ENCODE measurements at places on chromosomes 2 and 18.
A peak's percentile ranks its signal among the peaks of the same experiment; 100 is the strongest.

GRCh38 chr2:205657579-205657978 is 24.7 kb upstream of the NRP2 start:
- DNase-seq = no peak

DNA sequence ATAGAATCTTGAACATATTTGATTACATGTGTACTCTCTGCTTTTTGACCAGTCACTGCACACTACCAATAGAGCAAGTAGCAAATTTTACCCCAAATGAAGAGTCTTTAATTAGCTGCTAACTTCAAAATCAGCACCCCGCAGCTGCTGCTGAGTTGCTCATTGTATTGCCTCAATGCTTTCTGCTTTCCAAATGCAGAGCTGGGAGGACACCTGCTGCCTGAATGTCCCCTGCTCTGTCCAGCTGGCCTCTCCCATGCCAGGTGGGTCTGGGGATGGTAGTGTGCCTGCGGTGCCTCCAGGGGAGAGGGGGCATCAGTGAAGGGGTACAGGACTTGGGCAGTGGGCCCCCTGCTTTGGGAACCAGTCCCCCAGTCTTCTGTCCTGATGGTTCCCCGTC is 184.8 kb downstream of the PRKCE start:
- DNase-seq = no peak

DNA sequence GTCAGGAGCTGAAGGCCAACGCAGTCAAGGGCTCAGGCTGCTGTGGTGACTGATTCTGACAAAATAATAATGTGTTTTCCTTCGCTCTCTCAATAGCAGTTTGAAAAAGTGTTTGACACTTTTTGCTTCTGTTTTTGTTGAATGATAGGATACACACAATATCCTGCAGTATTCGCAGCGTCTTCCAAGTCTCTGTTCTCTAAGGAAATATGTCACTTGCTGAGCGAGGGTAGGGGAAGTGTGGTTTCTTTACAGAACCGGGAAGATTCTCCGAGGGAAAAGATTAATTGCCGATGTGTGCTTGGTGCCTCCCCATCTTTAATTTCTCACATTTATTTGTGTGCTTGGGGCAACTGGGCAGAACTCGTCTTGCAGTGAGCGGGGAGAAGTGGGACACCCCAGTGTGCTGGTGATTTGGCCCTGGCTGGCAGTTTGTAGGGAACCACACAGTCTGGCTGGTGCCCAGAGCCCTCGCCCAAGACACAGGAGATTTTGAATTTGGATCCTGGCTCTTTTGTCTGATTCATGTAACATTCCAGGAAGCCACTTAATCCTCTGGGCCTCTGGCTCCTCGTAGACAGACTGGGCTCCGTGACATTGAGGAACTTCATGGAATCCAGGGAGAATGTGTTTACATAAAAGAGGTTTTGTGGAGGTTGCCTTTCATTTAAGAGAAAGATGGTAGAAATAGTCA is 169.4 kb downstream of the LDLRAD4 start:
- no peak for DNase-seq

DNA sequence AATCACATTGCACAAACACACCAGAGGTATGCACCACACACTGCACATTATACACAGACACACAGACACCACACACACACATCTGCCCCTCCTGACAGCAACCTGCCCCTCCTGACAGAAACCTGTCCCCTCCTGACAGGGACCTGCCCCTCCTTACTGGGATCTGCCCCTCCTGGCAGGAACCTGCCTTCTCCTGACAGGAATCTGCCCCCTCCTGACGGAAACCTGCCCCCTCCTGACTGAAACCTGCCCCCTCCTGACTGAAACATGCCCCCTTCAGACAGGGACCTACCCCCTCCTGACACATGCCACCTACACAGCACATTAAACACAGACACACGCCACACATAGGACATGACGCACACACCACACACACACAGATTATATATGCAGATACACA is 88.9 kb downstream of the PXDN start:
- DNase-seq = no peak

DNA sequence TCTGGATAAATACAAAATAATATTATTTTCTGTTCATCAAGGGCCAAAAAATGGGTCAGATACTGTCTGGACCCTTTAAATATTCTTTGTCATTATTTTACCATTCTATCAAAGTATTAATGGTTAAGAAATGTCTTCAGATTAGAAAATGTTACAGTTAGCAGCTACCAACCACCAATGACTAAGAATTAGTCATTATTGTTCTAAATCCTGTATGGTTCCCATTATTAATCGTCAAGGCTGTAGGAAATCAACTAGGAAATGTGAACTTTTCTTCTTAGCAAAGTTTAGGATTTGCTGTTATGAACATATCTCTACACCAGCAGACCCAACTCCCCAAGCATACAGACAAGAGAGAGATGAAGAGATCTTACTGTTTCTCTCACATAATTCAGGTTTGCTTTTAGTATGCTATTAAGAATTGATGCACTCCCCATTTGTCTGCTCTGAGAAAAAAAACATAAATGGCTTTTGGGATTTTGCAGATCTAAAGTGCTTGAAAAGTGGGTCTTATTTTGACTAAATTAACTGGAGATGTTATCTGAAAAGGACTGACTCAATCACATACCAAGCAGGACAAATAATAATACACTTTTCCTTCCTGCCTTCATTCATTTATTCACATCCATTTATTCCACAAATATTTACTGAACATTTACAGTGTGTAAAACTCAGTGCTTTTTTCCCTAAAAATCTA is 147.7 kb downstream of the PPP1R1C start:
- no peak for DNase-seq

GRCh38 chr2:182043861-182044260 is 58.2 kb downstream of the PPP1R1C start:
- no peak for DNase-seq

GRCh38 chr2:132374551-132374950 is 42.1 kb upstream of the GPR39 start:
- no peak for DNase-seq

GRCh38 chr2:237546040-237546875 is 20.1 kb upstream of the PRLH start:
- no peak for DNase-seq

- DNase-seq = no peak
Measured at GRCh38 chr2:21382701-21383520, 259.1 kb downstream of the TDRD15 start.

GRCh38 chr2:68435615-68436014 is 31.5 kb downstream of the FBXO48 start:
- no peak for DNase-seq

DNA sequence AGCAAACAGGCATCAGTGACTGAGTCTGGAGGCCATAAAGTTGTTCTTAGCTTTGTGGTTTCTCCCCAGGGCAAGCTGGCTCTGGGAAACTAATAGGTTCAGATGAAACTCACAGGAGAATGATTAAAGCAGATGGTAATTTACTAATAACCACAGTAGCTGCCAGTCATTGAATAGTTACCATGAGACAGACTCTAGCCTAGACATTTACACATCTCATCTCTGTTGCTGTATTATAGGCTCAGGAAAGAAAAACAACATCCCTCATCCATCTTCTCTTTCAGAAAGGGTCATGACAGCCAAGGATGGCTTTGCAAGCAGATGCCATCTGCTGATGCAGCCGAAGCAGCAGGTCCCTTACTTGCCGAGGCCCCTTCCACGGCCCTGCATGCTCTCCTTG is 314.0 kb upstream of the ID2 start:
- no peak for DNase-seq

DNA sequence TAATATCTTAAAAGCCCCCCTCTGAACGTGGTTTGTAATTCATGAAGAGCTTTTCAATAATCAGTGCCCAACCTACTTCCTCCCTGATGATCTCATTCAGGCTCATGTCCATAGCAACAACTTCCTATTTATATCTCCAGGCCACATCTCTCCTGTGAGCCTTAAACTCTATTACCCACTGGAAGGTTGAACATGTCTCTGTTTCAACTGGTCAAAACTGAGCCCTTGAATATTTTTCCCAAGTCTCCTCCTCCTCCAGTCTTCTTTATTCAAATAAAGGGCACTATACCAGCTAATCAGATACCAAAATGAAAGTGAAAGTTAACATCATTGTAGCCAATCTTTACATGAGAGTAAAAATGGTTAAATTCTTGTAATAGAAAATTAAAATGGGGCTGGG is 63.7 kb upstream of the ITGA4 start:
- no peak for DNase-seq

GRCh38 chr18:65414501-65414900 is 336.3 kb upstream of the CDH7 start:
- no peak for DNase-seq

DNA sequence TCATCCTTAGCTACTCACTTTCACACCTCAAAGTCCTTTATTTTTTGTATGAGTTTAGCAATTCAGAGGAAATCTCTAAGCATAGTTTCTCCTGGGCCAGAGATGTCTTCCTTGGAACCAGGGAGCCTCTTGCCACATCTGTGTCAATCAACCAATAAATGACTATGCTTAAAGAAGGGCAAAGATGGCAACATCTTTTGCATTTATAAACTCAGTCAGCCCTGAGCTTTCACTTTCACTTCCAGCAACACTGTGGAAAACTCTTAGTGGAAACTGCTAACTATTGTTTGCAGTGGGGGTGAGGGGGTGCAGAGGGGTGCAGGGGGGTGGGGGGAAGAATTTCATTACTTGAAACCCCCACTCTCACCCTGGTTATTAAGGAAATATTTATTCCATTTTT is 3.4 kb downstream of the ACVR1C start:
- DNase-seq = no peak

- DNase-seq = no peak
Measured at GRCh38 chr2:120348737-120349439, 3.0 kb downstream of the INHBB start.

- no peak for DNase-seq
Measured at GRCh38 chr2:127641846-127642507, 4.0 kb upstream of the GPR17 start.

- DNase-seq = no peak
Measured at GRCh38 chr2:47907039-47907781, 912 bp upstream of the FBXO11 start.

- DNase-seq = no peak
Measured at GRCh38 chr2:12180031-12180430, 433.6 kb downstream of the LPIN1 start.

- DNase-seq = no peak
Measured at GRCh38 chr2:74845991-74846390, 12.1 kb downstream of the HK2 start.

- no peak for DNase-seq
Measured at GRCh38 chr2:124978597-124978996, 953.5 kb downstream of the CNTNAP5 start.

GRCh38 chr2:157236404-157236803 is 21.1 kb upstream of the GALNT5 start:
- no peak for DNase-seq

DNA sequence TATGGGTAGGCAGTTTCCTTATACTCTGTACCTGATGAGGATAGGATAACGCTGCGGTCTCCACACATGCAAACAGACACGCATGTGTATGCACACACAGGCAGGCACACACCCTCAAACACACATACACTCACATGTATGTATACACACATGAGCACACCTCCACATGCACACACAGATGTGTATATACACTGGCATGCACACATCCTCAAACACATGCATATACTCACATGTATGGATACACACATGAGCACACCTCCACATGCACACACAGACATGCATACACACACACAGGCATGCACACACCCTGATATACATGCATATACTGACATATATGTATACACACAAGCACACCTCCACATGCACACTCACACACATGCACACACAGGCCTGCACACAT is 267.8 kb upstream of the HDAC4 start:
- no peak for DNase-seq

DNA sequence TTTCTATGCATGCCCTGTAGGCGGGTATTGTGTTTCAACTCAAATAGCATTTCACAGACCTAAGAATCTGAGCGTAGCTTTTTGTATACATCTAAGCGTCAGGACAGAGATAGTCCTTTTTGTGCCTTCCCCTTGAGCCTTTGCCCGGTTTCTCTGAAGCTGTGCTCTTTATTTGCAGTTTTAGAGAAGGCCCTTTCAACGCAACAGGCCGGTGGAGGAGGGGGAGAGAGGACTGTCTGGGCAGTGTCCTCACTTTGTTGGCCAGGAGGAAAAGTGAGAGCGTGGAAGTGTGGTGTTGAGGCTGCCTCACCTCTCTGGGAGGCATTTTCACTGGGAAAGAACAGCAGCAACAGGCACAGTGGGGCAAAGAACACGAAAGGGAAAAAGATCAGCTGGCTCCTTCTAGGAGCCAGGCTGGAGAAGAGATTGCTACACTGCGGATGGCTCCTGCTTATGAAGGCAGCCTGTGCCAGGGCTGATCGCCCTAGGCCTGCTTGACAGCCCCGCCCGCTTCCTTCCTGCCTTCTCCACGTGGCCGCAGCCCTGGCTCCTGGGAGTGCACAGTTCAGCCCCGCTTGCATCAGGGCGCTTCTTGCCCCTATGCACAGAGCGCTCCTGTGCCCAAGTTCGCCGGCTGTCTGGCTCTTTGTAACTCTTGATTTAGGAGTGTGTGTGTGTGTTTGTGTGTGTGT is 195.6 kb upstream of the POU3F3 start:
- DNase-seq = no peak

GRCh38 chr2:181218401-181218821 is 238.0 kb downstream of the UBE2E3 start:
- no peak for DNase-seq

DNA sequence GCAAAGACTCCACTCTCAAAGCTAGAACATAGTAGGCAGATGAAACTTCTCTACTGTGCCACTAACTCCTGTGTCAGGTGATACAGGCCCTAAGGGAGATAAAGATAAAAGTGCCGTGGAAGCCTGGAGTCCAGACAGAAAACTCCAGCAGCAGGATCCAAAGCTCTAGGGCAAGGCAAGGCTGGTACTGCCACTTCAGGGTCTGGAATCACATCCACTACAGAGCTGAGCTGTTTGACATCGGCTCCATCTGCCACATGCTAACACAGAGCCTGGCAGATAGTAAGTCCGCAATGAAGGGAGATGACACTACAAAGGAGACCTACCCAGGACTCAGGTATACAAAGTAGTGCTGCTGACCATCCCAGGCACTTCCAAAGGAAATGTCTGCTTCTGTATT is 34.4 kb downstream of the EPG5 start:
- DNase-seq = no peak

GRCh38 chr18:44758861-44759631 is 78.4 kb downstream of the SETBP1 start:
- peak; percentile 37 for DNase-seq

GRCh38 chr18:48151421-48152065 is 221.1 kb upstream of the SMAD2 start:
- DNase-seq = no peak

- DNase-seq = no peak
Measured at GRCh38 chr2:195364015-195364965, 292.7 kb upstream of the SLC39A10 start.

- DNase-seq = no peak
Measured at GRCh38 chr2:95041060-95041823, 15.7 kb downstream of the MAL start.

- no peak for DNase-seq
Measured at GRCh38 chr2:177758591-177759371, 313.8 kb downstream of the PDE11A start.

- no peak for DNase-seq
Measured at GRCh38 chr2:124476291-124476690, 451.2 kb downstream of the CNTNAP5 start.

DNA sequence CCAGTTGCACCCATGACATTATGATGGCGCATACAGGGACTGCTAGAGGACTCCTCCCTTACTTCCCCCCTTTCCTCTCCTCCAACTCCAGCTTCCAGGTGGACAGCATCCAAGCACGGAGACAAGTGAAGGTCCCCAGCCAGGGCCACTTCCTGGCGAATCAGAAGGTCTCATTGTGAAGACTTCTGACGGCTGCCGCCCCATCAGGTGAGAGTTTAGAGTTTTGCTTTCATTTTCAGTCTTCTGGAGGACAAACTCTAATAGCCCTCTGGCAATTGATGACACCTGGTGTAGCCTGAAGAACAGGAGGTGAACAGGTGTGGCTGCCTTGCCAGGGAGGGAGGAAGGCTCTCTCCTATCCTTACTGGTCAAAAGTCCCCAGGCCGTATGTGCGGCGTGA is 77.3 kb upstream of the KCNH7 start:
- DNase-seq = no peak

Measured in activated CD4-positive, alpha-beta T cell treated with anti-CD3 and anti-CD28 coated beads for 24 hours (primary cell).